Vagina (tissue), 2 donors: ENCODE measurements at places on chromosomes 3 and 15.

DNA sequence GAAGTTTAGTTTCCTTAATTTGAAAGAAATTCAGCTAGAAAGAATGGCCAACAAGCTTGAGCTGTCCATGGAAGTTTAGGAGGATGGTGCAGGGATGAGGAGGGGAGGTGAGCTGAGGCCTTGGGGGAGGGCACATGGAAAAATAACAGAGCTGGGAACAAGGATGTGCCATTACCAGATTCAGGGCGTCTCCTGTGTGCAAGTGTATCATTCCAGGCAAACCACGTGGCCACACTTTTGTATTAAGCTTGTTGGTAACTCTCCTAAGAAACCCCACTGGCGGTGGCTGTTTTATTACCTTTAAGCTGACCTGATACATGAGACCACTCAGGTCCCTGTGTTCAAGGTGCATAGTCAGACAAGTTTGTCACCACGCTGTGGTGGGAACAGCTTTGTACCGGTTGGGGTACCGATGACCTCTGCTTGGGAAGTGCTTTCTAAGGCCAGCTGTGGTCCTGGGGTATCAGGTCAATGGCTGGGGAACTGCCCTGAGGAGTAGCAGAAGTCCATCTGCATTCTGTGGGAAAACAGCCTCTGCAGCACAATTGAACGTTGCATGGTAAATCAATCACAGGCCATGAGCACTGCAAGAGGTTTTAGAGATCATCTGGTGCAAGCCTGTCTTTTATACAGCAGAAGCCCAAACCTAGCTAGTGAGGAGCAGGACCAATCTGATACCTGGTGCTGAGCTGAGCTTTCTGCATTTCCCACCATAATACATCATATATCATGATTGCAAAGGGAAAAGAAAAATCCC lies 235.5 kb downstream of the THSD4 start:
- H3K36me3 ChIP-seq: no peaks in the 10 kb centered on the region
- H3K27ac ChIP-seq: no peak overlapping the region
- no peaks in the 10 kb centered on the region for H3K27me3 ChIP-seq
- no peak overlapping the region for H3K4me3 ChIP-seq
- DNase-seq: no peak
- H3K4me1 ChIP-seq: peaks cover 17% of the 10 kb centered on the region

- H3K36me3 ChIP-seq: peaks cover 7% of the 10 kb centered on the region
- no peak overlapping the region for H3K4me3 ChIP-seq
- H3K27ac ChIP-seq: no peak overlapping the region
These were observed 36.1 kb downstream of the PTH1R start for GRCh38 chr3:46913644-46914043.

DNA sequence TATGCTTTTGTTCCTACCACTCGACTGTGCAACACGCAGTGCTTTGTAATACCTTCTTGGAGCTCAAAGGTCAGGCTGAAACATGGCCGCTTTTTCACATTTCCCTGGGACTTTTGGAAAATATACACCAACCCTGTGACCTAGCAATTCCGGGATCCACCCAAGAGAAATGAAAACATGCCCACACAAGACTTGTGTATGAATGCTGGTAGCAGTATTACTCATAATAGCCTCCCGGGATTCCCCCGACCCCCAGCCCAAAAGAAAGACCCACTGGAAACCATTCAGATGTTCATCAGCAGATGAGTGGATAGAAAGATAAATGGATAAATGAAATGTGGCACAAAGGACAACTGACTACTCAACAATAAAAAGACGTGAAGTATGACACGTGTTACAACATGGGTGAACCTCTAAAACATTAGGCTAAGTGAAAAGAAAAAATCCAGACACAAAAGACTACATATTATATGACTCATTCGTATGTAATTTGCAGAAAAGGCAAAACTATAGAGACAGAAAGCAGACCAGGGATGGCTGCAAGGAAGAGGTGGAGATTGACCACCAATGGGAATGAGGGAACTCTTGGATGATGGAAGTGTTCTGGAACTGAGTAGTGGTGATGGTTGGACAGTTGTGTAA lies 104.1 kb downstream of the PGPEP1L start:
- H3K27me3 ChIP-seq: no peaks in the 10 kb centered on the region
- H3K36me3 ChIP-seq: no peaks in the 10 kb centered on the region
- peaks cover 77% of the 10 kb centered on the region for H3K4me1 ChIP-seq
- H3K27ac ChIP-seq: peak overlapping the region; percentile 61

DNA sequence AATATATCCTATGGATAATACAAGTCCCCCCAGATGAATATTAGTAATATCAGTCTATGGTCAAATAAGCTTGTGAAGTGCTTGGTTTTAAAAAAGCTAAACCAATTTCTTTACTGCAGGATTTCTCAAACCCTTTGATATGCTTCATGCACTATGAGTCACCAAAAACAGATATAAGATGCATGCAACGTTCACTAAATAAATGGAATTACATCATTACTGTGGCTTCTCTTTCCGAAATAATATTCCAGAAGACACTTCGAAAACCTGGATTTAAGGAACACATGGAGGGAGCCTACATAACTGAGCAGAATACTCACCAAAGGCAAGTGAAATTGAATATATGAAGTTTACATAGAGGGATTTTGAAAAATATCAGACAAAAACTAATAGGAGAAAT lies 126.3 kb upstream of the ABI3BP start:
- H3K27ac ChIP-seq: no peak overlapping the region
- DNase-seq: no peak
- H3K4me1 ChIP-seq: no peaks in the 10 kb centered on the region
- no peaks in the 10 kb centered on the region for H3K27me3 ChIP-seq
- H3K36me3 ChIP-seq: no peaks in the 10 kb centered on the region

DNA sequence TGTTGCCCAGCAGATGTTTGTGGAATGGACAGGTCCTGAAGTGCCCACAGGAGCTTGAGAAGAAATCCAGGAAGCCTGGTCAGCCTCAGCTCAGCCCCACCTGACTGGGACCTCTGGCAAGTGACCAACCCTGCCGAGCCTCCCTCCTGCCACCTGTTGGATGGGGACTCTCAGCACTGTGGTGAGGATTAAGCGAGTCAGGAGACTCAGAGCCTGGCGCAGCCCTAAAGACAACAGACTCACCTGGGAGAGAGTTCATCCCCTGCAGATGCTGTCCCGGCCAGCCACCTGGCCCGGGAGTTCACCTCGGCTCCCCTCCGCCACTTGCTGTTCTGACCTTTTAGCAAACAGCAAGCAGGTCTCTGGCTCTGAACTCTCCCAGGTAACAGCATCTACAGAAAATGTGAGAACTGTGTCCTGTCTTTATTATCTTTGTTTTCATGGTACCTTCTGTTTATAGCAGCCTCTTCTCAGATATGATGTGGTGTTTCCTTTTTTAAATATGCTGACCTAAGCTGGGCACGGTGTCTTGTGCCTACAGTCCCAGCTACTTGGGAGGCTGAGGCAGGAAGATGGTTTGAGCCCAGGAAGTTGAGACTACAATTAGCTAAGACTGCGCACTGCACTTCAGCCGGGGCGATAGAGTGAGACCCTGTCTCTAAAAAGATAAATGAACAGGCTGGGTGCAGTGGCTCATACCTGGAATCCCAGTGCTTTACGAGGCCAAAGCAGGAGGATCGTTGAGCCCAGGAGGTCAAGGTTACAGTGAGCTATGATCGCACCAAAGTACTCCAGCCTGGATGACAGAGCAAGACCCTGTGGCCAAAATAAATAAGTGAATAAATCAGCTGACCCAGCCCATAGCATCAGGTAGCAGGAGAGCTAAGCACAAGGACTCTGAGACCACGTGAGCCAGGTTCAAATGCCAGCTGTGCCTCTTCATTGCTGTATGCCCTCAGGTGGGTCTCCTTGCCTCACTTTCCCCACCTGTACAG lies 32.4 kb upstream of the SLC6A6 start:
- no peaks in the 10 kb centered on the region for H3K36me3 ChIP-seq
- H3K27ac ChIP-seq: no peak overlapping the region
- H3K4me1 ChIP-seq: peaks cover 48% of the 10 kb centered on the region

GRCh38 chr3:102000620-102001209 lies 151.4 kb downstream of the NFKBIZ start:
- no peaks in the 10 kb centered on the region for H3K4me1 ChIP-seq
- H3K4me3 ChIP-seq: no peak overlapping the region
- no peaks in the 10 kb centered on the region for H3K27me3 ChIP-seq
- no peaks in the 10 kb centered on the region for H3K36me3 ChIP-seq
